Hindlimb muscle (tissue), 1 donor: ENCODE measurements at places on chromosomes 13 and 19. TPM values are rescaled to one million over a fixed set of nuclear protein-coding genes. Genes with fewer than 3 reads are reported as not detected.

GRCh38 chr19:35756377-35757230, at the start of gene HSPB6:
Gene HSPB6, minus strand, starts transcription at chr19:35757029. Its CDS starts 21 bp downstream, at chr19:35757008.
- peak; percentile 77 for DNase-seq

GRCh38 chr13:40550130-40550529, 116.3 kb downstream of the FOXO1 start:
- DNase-seq, result no peak

DNA sequence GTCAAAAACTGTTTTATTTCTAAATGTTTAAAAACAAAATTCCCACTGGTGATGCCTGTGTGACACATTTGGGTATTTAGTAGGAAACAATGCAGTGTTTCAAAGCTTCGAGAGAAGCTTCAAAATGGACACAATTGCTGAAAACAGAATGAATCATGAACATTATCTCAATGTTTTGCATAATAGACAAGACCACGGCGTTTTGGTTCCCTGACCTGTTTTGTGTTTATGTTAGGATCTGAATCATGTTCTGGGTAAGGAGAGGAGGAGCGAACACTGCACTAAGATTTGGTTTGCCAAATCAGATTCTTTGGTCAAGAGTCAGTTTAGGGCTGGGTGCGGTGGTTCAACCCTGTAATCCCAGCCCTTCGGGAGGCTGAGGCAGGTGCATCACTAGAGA, 42.2 kb downstream of the IFT88 start:
- DNase-seq, result no peak

GRCh38 chr13:33251131-33251661, 34.4 kb downstream of the STARD13 start:
- DNase-seq, result peak; percentile 77

- no peak for DNase-seq
Observed at GRCh38 chr13:65854431-65854830, 1375.7 kb downstream of the PCDH9 start.

GRCh38 chr13:99314640-99315176, 7.5 kb upstream of the GPR183 start:
- no peak for DNase-seq

GRCh38 chr13:74662905-74663304, 528.7 kb upstream of the KLF12 start:
- DNase-seq, result no peak

- DNase-seq, result no peak
Observed at GRCh38 chr19:15437355-15438123, 12.2 kb downstream of the WIZ start.

GRCh38 chr19:1307320-1307719, 21.6 kb downstream of the EFNA2 start:
- no peak for DNase-seq

GRCh38 chr19:3225677-3226093, 1.2 kb downstream of the CELF5 start:
- DNase-seq, result no peak

GRCh38 chr19:33686687-33687480, 65.1 kb downstream of the CHST8 start:
- DNase-seq, result no peak

GRCh38 chr19:825897-826644, 1.6 kb upstream of the AZU1 start:
- DNase-seq, result no peak

DNA sequence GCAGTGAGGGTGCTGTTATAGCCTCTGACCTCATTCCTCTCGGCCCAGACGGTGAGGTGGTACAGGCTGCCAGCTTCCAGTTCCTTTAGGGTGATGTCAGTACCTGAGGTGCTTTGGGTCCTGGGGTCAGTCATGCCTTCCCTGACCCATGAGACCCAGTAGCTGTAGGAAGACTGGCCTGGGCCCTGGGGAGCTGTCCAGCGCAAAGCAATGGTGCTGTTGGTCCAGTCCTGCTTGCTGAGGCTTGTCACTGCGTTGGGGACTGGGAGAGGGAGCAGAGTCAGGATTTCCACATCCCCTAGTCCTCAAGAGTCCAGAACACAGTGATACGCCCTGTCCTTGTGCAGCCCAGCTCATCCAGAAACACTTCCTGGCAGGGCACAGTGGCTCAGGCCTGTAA, 10.7 kb downstream of the PTPRH start:
- DNase-seq, result no peak

- no peak for DNase-seq
Observed at GRCh38 chr19:33379151-33379829, 5.8 kb downstream of the CEBPG start.

GRCh38 chr19:44747739-44748425, 626 bp upstream of the BCL3 start:
- DNase-seq, result peak; percentile 67

DNA sequence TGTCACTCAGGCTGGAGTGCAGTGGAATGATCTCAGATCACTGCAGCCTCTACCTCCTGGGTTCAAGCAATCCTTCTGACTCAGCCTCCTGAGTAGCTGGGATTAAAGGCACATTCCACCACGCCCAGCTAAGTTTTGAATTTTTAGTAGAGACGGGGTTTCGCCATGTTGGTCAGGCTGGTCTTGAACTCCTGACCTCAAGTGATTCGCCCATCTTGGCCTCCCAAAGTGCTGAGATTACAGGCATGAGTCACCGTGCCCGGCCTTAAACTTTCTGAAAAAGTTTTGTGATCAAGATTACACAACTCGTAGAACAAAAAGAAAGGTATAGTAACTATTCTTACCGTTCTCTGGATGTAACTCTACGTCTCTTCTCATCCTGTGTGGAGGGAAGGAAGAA, 21.2 kb downstream of the DNMT1 start:
- DNase-seq, result no peak

DNA sequence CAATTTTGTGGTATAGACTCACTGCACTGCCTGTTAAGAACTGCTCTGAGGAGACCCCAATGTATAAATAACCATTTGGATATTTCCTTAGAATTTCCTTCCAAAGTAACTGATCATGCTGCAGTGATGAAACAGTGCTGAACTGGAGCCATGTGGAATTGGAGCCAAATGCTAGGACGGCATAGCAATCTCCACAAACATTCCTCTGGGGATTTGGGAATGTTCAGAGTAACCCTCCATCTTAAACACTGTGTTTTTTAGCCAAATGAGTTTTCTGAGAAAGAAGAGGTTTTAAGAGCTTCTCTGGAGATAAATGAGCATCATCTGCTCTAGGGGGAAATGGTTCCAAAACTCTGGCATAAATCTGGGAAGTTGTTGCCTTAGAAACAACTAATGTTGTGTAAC, 98.2 kb downstream of the OLFM4 start:
- DNase-seq, result peak; percentile 86

DNA sequence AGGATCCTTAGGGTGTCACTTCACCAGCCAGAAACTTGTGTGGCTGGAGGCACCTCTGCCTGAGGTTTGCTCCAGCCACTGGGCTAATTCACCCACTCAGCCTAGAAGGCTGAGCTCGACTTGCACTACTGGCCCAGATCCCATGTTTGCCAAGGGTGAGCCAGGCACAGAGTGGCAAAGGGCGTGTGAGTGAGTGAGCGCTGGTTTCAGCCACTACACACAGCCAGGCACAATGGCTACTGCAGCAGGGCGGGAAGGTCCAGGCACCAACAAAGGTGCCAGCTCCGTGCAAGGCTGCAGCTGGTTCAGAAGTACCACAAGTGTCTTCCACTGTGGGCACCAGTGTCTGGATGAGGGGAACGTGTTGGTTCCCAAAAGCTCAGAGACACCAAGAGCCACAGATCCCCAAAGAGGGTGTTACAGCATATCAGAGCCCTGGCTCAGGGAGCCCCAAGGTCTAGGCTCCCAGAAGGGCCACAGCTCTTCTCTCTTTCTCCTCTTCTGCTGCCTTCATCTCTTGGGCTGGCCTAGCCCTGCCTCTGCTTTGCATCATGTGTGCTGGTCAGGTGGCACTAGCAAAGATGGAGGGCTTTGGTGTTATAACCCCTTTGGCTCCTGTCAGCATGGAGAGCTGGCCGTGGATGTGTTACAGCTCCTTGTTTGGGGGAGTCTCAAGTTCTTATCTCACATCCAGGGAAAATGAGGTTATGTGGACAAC, 736.3 kb upstream of the KLHL1 start:
- DNase-seq, result no peak

DNA sequence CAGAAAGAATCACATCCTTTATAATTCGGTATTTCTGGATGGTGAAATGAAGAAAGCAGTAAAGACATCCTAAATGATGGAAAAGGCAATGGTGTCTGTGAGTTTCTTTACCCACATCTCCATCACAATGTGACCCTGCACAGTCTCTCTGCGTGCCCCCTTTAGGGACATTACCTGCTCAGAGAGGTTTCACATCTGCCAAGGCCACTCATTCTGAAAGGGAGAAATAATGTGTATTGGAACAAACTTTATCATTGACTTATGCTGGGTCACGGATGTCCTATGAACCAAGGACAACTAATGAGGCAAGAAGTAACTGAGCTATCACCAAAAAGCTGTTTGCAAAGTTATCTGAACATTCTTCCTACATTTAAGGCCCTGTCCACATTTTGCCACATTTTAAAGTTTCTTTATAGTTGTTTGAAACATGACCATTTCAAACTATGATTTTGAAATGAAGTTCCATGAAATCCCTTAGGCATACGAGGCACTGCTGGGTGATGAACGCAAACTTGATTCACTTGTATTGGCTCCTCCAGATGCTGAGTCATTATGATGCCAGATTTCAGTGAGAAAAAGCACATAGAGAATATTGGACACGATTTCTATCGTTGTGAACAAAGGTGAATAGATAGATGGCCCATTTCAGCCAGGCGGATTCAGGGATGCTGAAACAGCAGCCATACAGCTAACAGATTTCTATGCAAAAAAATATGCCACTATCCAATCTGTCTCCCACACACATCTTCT, 63.5 kb upstream of the HMGB1 start:
- DNase-seq, result no peak

GRCh38 chr13:41995946-41996345, 35.0 kb upstream of the VWA8 start:
- no peak for DNase-seq

GRCh38 chr19:55468054-55468393, 3.5 kb upstream of the C19orf85 start:
- DNase-seq, result no peak

- no peak for DNase-seq
Observed at GRCh38 chr13:19169496-19169895, 12.1 kb downstream of the TUBA3C start.

- DNase-seq, result no peak
Observed at GRCh38 chr19:41449865-41450178, 6.9 kb downstream of the ERICH4 start.

DNA sequence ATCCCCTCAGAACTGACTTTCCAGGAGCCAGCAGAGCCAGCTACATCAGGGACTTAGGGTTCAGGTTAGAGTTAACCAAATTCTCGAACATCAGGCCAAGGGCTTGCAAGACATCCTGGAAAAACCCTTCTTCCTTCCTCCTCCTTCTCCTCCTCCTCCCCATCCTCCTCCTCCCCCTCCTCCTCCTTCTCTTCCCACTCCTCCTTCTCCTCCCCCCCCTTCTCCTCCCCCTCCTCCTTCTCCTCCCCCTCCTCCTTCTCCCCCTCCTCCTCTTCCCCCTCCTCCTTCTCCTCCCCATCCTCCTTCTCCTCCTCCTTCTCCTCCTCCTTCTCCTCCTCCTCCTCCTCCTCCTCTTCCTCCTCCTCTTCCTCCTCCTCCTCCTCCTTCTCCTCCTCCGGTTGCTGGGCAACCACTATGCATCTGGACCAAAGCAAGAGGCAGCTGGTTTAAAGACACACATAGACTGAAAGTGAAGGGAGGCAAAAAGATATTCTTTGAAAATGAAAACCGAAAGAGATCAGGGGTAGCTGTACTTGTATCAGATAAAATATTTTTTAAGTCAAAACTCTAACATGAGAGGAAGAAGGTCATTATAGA, 5.9 kb upstream of the CCL25 start:
- DNase-seq, result no peak

DNA sequence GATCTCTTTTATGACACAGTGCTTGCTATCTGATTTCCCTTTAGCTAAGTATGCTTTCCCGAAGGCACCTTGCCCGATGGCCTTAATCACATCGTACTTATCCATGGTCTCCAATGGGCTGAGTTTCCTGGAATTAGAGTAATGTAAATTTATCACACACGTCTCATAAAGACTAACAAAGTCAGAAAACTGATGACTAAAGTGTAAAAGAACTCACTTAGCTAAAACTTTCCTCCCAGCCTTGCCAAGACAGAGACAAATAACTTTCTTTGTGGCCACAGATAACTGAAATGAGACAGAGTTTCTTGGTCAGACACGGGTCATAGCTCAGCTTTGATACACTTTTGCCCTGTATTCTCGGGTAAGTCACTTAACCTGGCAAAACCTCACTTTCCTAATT, 1.5 kb downstream of the NEK5 start:
- DNase-seq, result peak; percentile 29

- DNase-seq, result no peak
Observed at GRCh38 chr19:1254081-1254527, 5.7 kb downstream of the MIDN start.

Gene ZNF536
- 2.0 TPM for polyA plus RNA-seq

Gene ZFP14
- polyA plus RNA-seq, result 5.2 TPM

Gene ZNF221
- 3.0 TPM for polyA plus RNA-seq

Gene XRCC1
- polyA plus RNA-seq, result 39.5 TPM

Gene CYP2S1
- polyA plus RNA-seq, result 0.46 TPM

Gene CTU1
- 4.2 TPM for polyA plus RNA-seq

Gene ACER1
- polyA plus RNA-seq, result not detected

Gene CEACAM21
- 2.0 TPM for polyA plus RNA-seq

Gene PSG1
- polyA plus RNA-seq, result not detected

Gene NCAN
- 0.06 TPM for polyA plus RNA-seq

Gene LENG9
- 2.2 TPM for polyA plus RNA-seq

Gene MYBPC2
- polyA plus RNA-seq, result 287 TPM

Gene METTL21C
- polyA plus RNA-seq, result 17.5 TPM
